ENCODE measurements at places on chromosomes 3 and 15. TPM values are rescaled to one million over a fixed set of nuclear protein-coding genes. Genes with fewer than 3 reads are reported as not detected.

The IL17RD gene
- 63.5 TPM for total RNA-seq

The TICRR gene
- total RNA-seq = 6.6 TPM

The ARPP21 gene
- 765 TPM for total RNA-seq

The FMN1 gene
- total RNA-seq = 4.7 TPM

The GOLGA6A gene
- total RNA-seq = not detected

The CPN2 gene
- total RNA-seq = not detected

The TUSC2 gene
- 10.6 TPM for total RNA-seq

The SNURF gene
- 95.5 TPM for total RNA-seq

The UPK1B gene
- total RNA-seq = not detected

The ACKR2 gene
- total RNA-seq = not detected

The WDR93 gene
- total RNA-seq = 0.63 TPM

The PDE12 gene
- total RNA-seq = 23.5 TPM

The SLC9C1 gene
- total RNA-seq = not detected

The SLC28A2 gene
- total RNA-seq = not detected

The UBAP1L gene
- 12.5 TPM for total RNA-seq

The OR5H14 gene
- total RNA-seq = not detected

The SLC6A20 gene
- 1.6 TPM for total RNA-seq

The KBTBD13 gene
- total RNA-seq = not detected

The ATP13A5 gene
- 0.63 TPM for total RNA-seq

The CHRNA7 gene
- total RNA-seq = 8.8 TPM

The GOLGA8N gene
- total RNA-seq = 3.1 TPM

The DLL4 gene
- total RNA-seq = 6.3 TPM

The ZBTB11 gene
- total RNA-seq = 62.3 TPM

The LRRC15 gene
- not detected for total RNA-seq

The SERPINI2 gene
- total RNA-seq = 2.2 TPM

The HYAL1 gene
- 2.8 TPM for total RNA-seq

The KLHL40 gene
- not detected for total RNA-seq

The GPR156 gene
- 9.1 TPM for total RNA-seq

The MRPL3 gene
- 110 TPM for total RNA-seq

The SLCO2A1 gene
- total RNA-seq = 0.31 TPM

The GOLGA8G gene
- not detected for total RNA-seq

The STRA6 gene
- total RNA-seq = 3.1 TPM

The CLRN1 gene
- total RNA-seq = not detected
